Caudate nucleus (tissue), 63 donors: ENCODE measurements at places on chromosomes 16 and 17.

GRCh38 chr17:7083592-7083991 is 3.5 kb upstream of the CLEC10A start:
- no peak for DNase-seq

DNA sequence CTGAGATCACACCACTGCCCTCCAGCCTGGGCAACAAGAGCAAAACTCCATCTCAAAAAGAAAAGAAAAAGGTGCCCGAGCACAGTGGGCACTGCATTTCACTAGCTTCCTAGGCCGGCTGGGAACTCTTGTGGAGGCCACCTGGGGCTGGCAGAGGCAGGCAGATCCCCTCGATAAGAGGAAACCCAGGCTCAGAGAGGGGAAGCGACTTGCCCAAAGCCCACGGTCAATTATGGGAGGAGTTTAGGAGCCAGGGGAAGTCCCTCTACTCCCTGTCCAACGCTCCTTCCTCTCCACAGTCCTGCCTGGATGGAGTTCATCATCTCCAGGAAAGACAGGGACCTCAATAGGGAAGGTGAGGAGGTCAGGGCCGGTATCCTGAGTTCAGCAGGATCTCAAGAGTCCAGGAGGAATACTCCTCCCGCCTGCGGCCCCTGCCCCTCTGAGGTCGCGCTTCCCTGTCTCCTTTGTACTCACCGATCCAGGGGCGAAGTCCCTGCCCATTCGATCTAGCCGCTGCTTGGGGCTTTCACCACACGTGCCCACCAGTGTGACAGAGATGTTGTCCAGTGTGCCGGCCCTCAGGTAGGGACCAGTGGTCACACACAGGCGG is 841 bp downstream of the ALOXE3 start:
- DNase-seq = no peak

GRCh38 chr17:8047769-8048110 is 8.9 kb downstream of the ALOX15B start:
- DNase-seq = no peak

DNA sequence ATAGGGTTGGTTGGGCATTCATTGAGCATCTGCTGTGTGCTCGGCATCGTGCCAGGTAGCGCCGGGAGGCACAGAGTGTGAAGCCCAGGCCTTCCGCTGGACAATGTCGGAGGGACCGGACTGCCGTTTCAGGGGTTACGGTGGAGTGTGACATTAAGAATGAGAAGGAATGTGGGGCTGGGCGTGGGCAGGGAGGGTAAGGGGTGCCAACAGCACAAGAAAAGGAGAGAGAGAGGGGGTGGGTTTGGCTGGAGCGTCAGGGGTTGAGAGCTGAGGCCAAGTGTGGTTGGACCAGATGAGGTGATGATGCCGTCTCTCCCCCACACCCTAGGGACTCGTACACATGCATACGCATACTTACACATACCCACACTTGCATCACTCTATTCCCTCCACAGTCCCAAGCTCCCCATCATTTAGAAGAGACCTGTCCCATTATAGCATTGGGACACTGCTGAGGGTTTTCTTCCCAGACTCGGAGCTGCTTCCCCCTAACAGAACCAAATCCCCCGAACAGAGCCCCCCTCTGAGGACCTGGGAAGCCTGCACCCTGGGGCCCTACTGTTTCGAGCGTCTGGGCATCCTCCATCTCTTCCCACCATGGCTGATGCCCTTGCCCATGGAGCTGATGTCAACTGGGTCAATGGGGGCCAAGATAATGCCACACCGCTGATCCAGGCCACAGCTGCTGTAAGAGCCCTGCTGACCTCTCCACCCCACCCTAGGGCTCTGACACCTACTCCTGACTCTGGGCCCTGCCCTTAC is 3.3 kb upstream of the KCTD11 start:
- no peak for DNase-seq
